ENCODE measurements at places on chromosomes 7 and 10.
A peak's percentile ranks its signal among the peaks of the same experiment; 100 is the strongest.

- DNase-seq = peak; percentile 76
Observed at GRCh38 chr10:5977471-5978229, at the start of gene IL15RA. TSS of gene IL15RA (minus strand) at chr10:5977543. CDS start at chr10:5977492, 51 bp downstream.

DNA sequence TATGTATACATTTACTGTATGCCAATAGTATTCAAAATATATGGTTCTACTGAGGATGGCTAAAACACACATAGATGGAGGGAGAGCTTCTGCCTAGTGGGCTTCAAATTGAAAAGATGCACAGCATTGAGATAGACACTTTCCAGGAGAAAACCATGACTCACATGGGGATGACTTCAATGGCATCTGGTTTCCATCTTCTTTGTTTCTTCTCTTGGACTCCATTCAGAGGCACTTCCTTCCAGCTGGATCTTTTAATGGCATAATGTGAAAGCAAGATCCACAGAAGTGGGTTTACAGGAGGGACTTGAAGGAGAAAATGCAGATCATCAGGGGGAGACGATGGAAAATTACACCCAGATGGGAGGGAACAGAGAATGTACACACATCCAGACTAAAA lies 84.9 kb downstream of the ZNF365 start:
- DNase-seq = no peak

DNA sequence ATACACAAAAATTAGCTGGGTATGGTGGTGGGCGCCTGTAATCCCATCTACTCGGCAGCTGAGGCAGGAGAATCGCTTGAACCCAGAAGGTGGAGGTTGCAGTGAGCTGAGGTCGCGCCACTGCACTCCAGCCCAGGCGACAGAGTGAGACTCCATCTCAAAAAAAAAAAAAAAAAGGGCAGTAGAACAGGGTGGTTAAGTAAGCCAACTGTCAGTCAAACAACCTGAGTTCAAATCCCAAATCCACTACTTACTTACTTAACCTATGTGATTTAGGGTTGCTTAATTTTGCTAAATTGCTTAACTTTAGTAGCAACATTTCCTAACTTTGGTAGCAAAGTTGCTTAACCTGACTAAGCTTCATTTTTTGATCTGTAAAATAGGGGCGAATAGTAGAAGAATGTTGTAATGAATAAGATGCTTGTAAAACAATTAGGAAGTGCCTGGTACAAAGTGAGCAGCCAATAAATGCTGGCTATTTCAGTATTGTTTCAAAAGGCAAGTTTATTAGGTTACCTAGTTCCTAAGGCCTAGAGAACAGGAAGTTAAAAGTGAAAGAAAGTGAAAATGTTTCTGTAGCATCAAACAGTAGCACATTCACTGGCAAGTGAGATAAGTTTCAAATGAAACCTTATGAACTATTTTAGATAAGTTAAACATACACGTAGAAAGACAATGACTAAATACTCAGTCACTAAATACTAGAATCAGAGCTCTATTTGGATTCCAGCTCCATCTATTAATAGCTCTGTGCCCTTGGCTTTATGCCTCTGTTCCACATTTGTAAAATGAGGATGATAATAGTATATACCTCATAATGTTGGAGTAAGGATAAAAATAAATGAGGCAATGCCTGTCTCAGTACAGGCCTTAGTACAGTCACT lies 64.3 kb downstream of the HOXA1 start:
- DNase-seq = no peak

DNA sequence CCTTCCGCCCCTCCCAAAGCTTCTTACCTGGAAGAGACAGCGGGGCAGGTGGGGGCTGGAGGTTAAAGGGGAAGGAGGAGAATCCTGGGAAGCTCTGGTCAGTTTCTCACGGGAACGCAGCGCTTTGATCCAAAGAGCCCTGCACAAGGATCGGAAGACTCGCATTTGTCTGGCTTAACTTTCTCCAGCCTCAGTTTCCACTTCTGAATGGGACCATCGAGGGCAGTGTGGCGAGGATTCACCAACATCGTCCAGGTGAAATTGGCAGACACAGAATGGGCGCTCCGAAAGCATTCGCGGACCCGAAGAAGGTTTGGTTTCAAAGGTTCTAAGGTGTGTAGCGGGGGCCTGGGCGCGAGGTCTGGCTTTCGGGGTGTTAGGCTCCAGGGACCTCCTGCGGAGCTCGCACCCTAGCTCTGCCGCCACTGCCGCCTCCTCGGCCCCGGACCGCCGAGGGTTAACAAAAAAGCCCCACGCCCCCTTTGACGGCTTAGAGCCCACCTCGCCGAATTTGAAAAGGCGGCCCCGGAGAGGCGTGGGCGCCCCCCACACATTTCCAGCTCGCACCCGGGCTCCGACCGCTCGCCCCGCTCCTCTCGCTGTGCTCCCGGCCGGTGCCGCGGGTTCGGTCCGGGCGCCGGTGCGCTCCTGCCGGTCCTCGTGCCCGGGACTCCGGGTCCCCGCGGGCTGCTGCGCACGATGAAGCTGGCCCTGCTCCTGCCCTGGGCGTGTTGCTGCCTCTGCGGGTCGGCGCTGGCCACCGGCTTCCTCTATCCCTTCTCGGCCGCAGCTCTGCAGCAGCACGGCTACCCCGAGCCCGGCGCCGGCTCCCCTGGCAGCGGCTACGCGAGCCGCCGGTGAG lies at the start of gene COL26A1:
Gene COL26A1 (plus strand): TSS at position 542 of the 862 bp plus-strand sequence. CDS start 158 bp downstream, at position 700.
- DNase-seq = peak; percentile 15

DNA sequence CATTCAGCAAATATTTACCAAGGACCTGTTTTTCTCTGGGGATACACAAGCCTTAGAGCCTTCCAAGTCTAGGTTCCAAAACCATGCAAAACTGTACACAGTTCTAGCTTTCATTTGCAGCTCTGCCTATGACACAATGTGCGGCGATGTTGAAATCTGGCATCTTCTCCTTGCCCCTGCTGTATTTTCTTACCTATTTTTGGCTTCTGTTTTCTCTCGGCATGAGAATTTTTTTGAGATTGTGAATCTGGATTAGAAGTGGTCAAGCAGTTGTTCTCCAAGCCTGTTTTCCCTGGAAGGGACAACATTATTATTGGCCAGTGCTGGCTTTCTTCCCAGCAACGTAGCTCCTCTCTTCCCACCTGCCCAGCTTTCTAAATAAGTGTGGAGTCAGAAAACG lies 176.3 kb downstream of the CREB5 start:
- DNase-seq = no peak

DNA sequence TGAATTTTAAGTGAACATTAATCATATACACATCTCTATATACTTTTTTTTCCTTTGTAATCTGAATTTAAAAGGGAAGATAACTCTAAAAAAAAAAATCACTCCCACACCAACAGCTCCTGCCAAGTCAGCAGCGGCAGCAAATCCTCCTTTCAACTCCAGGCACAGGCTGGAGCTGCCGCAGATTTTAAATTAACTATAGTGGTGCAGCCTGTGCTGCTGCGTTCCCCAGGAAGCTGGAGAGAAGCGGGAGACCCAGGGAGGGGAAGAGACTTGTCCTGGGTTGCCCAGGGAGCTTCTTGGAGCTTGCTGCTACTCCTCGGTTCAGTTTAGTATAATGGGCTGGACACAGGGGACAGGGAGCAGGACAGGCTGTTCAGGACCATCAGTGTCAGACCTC lies 32.6 kb upstream of the HSPB1 start:
- no peak for DNase-seq

- DNase-seq = no peak
Observed at GRCh38 chr7:36298106-36298505, 91.6 kb upstream of the ANLN start.

DNA sequence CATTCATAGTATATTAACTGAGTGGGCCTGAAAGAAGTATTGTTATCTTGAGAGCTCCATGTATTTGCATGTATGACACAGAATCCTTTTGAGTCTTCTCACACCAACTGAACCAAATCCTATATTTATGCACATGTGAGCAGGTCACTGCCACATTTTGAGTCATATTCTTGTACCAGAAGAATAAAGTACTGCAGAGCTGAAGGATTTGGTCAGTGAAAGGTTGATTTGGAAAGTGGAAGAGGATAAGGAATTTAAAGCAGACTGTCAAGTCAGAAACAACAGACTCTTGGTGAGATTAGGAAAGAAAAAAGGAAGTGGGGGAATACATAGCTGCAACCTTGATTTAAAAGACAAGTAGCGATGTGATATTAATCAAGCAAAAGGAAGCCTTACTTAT lies 121.8 kb downstream of the ARID5B start:
- no peak for DNase-seq

GRCh38 chr7:97006055-97006815 lies 882 bp downstream of the DLX6 start:
- DNase-seq = peak; percentile 23

GRCh38 chr10:52801947-52802346 lies 29.4 kb upstream of the MBL2 start:
- no peak for DNase-seq

- DNase-seq = no peak
Observed at GRCh38 chr10:36050763-36051499, 408.8 kb upstream of the FZD8 start.

DNA sequence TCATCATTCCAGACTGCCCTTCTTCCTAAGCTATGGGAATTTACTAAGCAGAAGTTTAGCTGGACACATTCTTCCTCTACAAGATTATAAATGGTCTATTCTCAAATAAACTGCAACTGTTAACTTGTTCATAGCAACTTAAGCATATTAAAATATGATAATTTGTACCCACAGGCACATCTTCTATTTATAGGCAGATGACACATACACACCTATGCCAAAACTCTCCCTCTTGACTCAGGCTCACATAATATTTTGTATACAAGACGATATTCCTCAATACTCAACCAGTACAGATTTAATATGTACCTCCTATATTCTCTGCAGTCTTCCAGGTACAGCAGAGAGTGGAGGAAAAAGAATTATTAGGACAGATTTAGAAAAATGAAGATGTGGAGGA lies 232.7 kb upstream of the KIAA1217 start:
- DNase-seq = no peak

- DNase-seq = no peak
Observed at GRCh38 chr7:70579397-70580097, 552.4 kb upstream of the GALNT17 start.
